ENCODE measurements at places on chromosomes 3 and 15.

GRCh38 chr3:122892118-122892960, 97.5 kb downstream of the SLC49A4 start:
- no peak for DNase-seq

DNA sequence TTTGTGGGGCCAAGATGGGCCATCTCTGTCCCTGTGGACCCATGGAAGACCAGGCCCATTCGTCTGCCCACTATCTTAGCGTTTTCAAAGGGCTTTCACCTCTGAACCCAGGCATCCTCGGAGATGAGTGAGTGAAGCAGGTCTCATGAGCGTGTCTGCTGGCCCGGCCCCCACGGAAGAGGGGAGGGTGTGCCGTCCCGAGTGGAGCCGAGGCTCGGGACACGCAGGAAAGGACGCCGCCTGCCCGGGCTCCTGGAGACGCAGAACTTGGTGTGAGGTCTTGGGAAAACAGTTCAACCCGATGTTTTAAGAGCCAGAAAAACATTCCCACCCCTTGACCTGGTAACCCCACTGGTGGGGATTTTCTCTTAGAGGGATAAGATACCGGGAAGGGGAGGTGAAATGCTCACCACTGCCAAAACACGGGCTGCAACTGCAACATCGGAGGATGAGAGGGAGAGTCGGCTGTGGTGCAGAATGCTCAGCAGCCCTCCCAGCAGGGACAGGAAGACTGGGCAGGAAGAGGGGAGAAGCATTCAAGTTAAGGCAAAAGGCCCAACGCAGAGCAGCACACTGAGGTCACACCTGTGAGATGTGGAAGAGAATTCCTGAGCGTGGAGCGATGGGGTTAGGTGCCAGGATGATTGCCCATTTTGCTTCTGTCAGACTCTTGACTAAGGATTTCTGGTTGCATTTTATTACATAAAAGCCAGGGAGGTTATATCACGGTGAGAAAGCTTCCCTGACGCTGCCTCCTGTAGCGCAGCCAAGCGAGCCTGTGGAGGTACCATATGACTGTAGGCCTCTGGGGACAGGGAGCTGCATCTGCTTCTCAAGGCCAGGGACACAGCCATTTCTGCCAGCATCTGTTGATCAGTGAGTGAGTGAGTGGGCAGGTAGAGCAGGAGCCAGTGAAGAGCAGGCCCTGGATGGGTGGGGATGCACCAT, 14.1 kb upstream of the STAB1 start:
- no peak for DNase-seq

DNA sequence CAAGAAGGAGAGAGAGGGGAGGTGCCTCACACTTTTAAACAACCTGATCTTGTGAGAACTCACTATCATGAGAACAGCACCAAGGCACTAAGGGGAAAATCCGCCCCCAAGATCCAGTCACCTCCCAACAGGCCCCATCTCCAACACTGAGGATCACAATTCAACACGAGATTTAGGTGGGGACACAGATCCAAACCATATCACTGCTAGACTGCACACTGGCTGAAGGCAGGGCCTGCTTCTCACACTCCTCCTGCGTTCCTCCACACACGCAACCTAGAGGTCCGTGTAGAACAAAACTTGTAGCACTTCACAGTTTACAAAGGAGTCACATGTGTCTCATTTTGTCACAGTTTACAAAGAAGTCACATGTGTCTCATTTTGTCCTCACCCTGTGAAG, 97.8 kb downstream of the DAPK2 start:
- no peak for DNase-seq

GRCh38 chr3:20051123-20051806, 11.0 kb downstream of the KAT2B start:
- no peak for DNase-seq

- DNase-seq, result no peak
Observed at GRCh38 chr15:89649013-89649625, 6.1 kb downstream of the KIF7 start.

GRCh38 chr3:21621181-21621651, 129.8 kb downstream of the ZNF385D start:
- no peak for DNase-seq

GRCh38 chr3:114499976-114500375, 206.1 kb downstream of the TIGIT start:
- no peak for DNase-seq

DNA sequence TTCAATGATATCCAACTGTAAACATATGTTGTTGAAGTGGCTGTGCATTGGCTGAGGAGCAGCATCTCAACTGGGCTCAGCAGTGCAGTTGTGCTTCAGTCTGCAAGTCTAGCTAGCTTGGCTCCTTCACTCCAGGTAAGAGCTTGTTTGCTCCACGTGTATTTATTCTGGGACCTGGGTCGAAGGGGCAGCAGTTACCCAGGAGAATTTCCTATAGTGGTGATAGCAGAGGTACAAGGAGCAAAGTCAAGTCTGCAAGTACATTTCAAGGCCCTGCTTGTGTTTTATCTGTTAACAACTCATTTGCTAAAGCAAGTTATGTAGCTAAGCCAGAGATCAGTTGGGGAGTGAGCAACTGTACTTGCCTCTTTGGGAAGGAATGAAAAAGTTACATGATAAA, 286.2 kb upstream of the UMPS start:
- no peak for DNase-seq

GRCh38 chr3:128946411-128946810, 47.5 kb downstream of the CFAP92 start:
- no peak for DNase-seq

DNA sequence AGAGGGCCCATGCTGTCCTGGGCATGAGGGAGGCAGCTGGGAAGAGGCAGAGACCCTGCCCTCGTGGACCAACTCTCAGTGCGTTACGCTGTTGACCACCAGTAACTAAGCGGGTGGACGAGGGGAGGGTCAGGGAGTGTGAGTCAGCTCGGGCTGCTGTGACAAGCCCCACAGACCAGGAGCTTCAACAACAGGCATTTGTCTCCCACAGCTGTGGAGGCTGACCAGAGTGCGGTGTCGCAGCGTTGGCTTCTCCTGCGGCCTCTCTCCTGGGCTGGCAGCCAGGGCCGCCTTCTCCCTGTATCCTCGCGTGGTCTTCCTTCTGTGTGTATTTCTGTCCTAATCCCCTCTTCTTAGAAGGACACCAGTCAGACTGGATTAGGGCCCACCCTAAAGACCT, 13.0 kb downstream of the EFCC1 start:
- no peak for DNase-seq

DNA sequence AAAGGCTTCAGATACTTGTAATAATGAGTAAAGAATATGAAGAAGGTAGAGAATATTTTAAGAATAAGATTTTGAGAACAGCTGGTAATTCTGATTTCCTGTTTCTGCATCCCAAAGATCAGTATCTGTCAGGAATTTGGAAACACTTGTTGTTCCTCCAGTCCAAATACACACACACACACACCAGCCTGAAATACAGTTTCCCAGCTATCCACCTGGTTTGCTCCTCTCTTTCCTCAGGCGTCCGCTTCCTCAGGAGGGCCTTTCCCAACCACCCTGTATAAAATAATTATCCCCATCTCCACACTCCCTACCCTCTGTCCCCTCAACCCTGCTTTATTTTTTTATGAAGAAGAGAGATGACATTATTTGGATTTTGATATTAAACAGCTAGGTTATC, 2.0 kb upstream of the FSIP1 start:
- no peak for DNase-seq

GRCh38 chr3:118977118-118977517, 57.5 kb downstream of the IGSF11 start:
- DNase-seq, result no peak

DNA sequence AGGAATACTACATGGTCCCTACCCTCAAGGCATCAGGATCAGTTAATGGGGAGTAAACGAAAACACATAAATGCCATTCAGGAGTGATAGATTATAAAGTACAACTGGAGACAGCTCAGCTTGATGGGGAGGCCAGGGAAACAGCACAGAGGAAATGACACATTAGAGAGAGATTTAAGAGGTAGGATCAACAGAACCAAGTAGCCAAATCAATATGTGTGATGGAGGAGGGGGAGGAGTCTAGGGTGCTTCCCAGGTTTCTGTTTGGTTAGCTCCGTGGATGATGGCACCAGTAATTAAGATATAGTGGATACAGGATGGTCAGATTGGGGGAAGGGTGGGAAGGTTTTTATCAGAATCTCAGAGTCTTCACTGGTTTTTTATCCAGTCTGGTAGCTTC, 229.5 kb upstream of the ROPN1 start:
- DNase-seq, result no peak

GRCh38 chr15:70072479-70072878, 25.2 kb downstream of the TLE3 start:
- DNase-seq, result no peak

DNA sequence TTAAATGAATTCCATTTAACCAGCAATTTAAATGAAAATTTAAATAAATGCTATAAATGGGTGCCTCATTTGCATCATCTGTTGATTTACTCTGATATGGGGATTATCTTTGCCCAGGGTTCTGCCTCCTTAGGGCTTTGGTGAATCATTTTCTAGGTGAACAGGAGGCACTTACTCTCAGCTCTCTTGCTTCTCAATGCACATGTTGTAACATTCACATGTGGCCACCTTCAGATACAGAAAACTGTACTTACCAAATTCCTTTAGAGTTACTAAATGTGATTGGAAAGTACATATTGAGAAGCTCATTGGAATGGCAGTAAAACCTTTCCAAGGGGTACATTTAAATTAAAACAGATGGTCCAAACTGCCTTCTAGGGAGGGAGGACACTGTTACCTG, 20.8 kb downstream of the GADL1 start:
- DNase-seq, result no peak

DNA sequence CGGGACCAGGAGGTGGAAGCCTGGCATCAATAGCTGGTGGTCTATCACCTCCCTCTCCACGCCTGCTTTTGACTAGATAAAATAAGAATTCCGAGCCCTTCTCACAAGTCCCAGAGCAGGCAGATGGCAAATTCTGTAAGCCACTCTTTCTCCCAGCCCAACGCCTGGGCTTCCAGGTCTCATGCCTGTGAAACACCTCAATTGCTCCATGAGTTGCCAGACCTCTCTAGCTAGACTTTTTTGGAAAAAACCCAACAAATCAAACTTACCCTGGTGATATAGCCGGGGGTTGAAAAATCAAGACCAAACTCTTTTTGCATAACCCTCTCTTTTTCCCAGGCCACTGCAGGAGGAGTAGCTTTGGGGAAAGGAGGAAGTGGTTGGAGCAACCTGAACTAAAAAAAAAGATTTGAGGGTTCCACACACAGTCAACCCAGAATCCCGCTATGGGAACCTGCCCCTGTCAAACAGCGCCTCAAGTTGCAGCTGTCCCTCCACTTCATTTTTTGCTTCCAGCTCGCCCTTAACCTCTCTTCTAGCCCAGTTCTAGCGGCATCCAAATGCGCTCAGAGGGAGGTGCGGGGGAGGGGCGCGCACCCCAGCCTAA, 7.0 kb downstream of the BHLHE40 start:
- DNase-seq, result no peak

DNA sequence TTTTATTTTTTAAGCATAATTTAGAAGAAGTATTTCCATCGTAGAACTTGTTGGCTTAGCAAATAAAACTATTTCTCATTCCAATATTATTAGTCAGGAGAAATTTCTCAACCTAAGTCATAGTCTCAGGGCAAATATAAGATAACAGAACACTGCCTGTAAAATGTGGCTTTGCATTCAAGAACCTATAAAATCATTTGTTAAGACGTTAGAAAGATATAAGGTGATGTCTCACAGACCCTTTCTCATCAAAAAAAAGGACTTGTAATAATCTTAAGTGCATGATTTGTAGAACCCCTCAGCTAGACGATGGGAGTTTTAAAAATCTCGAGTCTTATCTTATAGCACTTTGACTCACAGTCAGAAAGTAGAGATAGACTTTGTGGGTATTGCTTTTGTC, 314.7 kb upstream of the CFAP20DC start:
- no peak for DNase-seq

- no peak for DNase-seq
Observed at GRCh38 chr3:176941689-176942088, 255.6 kb downstream of the TBL1XR1 start.

GRCh38 chr3:44954962-44955361, 21.0 kb downstream of the ZDHHC3 start:
- no peak for DNase-seq

DNA sequence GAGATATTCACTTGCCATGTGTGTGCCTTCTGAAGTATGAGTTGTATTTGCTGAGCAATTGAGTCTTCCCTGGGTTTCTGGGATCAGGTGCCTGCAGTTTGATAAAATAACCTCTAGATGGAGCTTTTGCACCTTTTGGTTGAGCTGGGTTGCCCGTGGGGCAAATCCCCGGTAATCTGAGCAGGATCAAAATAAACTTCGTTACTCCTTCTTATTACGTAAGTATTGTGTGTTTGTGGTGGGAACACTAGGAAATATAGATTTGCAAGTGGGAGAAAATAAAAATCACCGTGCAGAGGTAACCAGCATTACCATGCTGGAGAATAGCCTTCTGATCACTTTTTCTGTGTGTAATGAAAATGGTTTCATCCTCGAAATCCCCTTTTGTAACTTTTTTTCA, 277.4 kb upstream of the NR2E3 start:
- DNase-seq, result no peak

- no peak for DNase-seq
Observed at GRCh38 chr15:31435261-31435911, 108.8 kb downstream of the KLF13 start.

- DNase-seq, result no peak
Observed at GRCh38 chr3:76134166-76134565, 348.8 kb upstream of the ZNF717 start.

DNA sequence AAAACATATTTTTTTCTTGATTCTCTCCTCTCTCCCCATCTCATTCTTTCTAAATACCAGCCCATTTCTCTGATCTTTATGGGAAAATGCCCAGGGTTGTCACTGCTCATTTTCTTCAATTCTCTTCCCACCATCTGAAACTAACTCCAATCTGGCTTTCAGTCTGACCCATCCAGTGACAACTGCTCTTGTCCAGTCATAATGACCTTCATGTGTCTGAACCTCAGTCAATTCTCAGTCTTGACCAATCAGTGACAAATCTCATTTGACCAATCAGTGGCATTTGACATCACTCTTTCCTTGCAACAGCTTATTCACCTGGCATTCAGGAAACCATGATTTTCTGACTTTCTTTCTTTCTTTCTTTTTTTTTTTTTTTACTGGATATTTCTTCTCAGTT, 15.1 kb downstream of the VEPH1 start:
- DNase-seq, result no peak

- DNase-seq, result no peak
Observed at GRCh38 chr3:175105066-175105465, 245.9 kb downstream of the NAALADL2 start.

- DNase-seq, result no peak
Observed at GRCh38 chr3:185959609-185960521, 22.1 kb upstream of the TRA2B start.

- DNase-seq, result no peak
Observed at GRCh38 chr3:177751770-177752169, 554.5 kb upstream of the TBL1XR1 start.

GRCh38 chr3:94158512-94158911, 95.7 kb downstream of the NSUN3 start:
- DNase-seq, result no peak

- no peak for DNase-seq
Observed at GRCh38 chr3:114877378-114878113, 269.5 kb downstream of the ZBTB20 start.

All from activated gamma-delta T cell (primary cell).